ENCODE measurements at places on chromosomes 5 and 9.

DNA sequence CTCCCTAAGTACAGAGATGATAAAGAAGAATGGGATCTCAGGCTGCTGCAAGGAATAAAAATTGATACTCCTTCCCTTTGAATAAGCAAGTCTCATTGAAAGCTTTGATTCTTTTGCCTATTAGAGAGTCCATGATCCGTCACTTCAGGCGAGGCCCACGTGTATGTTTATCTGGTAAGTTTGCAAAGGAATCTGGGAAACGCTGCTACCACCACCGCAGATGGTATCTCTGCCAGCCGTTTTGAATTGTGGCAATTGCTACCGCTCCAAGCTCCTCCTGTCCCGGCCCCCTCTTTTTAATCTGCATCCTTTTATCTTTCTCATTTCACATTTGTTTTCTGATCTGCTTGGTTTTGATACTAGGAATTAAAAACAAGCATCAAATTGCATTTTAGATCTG lies 42.9 kb upstream of the GRIA1 start:
- DNase-seq: no peak

DNA sequence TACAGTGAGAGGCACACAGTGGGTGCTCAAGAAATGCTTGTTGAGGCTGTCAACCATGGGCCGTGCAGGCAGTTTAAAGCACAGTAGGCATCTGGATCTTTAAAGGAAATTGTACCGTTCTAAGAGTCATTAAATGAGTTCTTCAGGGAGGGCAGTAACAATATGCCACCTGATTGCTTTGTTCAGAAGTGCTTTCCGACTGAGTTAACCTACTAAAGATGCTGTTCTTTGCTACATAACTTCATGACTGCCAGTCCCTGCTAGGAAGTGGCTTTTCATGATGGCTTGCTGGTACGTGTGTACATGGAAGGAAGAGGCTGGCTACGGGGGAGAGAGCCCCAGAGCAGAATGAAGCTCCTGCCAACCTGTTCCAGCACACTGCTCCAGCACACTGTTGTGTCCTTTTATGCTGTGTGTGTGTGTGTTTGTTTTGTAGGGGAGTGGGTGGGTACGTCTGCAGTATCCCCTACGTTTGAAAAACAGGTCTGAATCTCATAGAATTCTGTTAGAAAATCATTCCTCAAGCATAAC lies 41.9 kb upstream of the PPP2R2B start:
- no peak for DNase-seq

GRCh38 chr9:20178679-20179078 lies 389.8 kb upstream of the SLC24A2 start:
- DNase-seq: no peak

- no peak for DNase-seq
Measured at GRCh38 chr5:77145666-77146065, 58.6 kb upstream of the ZBED3 start.

DNA sequence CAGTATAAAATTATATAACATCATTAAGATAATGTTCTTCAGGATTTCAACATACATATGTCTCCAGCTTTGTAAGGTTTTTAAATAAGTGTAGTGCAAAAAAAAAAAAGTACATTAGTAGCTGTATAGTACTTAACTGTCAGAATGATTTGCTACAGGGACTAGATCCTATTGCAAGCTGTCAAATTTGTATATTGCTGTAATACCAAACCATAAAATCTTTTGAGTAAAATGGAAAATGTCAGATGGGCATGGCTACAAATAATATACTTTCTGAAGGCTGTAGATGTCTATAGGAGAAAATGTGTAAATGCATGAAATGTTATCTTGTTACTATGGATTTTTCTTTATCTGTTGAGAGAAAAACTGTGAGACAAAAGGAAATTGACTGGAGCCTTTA lies 298.5 kb downstream of the KDM4C start:
- no peak for DNase-seq

GRCh38 chr9:129918296-129918950 lies 83.2 kb downstream of the USP20 start:
- DNase-seq: no peak

GRCh38 chr9:38065369-38066075 lies 3.5 kb downstream of the SHB start:
- DNase-seq: no peak

- no peak for DNase-seq
Measured at GRCh38 chr5:88483964-88484672, 215.5 kb upstream of the TMEM161B start.

GRCh38 chr5:149227168-149227826 lies 44.4 kb upstream of the AFAP1L1 start:
- DNase-seq: no peak

DNA sequence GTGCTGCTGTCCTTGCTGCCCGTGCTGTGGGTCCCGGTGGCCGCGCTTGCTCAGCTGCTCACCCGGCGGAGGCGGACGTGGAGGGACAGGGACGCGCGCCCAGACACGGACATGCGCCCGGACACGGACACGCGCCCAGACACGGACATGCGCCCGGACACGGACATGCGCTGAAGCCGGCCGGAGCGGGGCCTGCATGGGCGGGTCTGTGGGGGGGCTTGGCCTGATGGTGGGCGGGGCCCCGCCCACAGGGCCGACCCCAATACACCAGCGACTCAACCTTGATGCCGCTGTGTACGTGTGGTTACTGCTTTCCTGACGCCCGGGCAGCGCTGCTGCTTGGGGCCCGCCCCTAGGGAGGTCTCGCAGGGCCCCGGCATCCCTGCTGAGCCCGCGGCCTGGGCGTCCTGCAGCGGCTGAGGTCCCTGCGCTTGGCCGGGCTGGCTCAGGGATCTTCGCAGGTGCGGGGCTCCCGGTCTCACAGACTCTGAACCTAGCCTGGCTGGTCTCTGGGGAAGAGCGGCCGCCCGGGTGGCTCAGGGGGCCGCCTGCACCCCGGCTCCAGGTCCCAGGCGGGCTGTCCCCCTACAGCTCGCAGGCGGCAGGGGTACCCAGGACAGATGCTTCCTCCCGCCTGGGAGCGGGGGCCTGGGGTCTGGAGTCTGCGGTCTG lies 20.9 kb downstream of the SLC6A18 start:
- no peak for DNase-seq

GRCh38 chr9:127233550-127233949 lies 31.0 kb upstream of the GARNL3 start:
- no peak for DNase-seq

DNA sequence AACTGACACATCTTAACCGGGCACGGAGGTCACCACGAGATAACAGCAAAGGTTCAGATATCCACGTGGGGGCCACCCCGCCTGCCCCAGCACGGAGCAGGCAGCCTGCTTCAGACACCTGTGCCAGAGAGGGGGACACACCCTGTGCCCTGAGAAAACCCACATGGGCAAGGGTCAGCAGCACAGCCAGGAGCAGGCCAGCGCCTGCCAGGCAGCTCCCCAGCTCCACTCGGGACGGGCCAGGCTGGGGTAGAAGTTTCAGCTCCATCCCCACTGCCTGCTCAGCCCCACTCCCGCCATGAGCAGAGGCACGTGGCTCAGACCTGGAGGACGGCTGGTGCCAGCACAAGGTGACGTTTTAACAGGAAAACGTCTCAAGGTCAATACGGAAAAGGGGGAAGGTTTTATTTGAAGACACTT lies 22.2 kb downstream of the SLC12A7 start:
- DNase-seq: no peak

- DNase-seq: peak; percentile 36
Measured at GRCh38 chr5:43555895-43556606, 826 bp downstream of the PAIP1 start.

GRCh38 chr9:117772960-117773359 lies 68.8 kb downstream of the TLR4 start:
- no peak for DNase-seq

- DNase-seq: peak; percentile 12
Measured at GRCh38 chr5:55062039-55062779, 38.2 kb downstream of the GZMK start.

DNA sequence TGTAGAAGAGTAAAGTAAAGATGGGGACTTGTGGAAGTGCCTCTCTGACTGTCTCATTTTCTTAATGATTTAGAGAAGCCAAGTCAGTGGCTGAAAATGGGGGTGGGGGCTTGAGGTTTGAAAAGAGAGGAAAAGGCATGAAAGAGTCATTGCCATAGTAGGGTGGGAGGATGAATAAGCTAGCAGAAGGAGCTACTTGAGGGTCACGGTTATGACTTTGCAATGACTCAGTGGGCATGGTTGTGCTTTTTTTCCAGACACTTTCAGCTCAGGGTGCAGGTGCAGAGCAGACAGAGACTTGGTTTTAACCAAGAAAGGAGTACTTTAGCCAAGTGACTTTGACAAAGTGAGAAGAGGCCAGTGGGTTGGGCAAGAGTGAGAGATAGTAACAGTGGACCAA lies 117.8 kb downstream of the PTTG1 start:
- DNase-seq: no peak

DNA sequence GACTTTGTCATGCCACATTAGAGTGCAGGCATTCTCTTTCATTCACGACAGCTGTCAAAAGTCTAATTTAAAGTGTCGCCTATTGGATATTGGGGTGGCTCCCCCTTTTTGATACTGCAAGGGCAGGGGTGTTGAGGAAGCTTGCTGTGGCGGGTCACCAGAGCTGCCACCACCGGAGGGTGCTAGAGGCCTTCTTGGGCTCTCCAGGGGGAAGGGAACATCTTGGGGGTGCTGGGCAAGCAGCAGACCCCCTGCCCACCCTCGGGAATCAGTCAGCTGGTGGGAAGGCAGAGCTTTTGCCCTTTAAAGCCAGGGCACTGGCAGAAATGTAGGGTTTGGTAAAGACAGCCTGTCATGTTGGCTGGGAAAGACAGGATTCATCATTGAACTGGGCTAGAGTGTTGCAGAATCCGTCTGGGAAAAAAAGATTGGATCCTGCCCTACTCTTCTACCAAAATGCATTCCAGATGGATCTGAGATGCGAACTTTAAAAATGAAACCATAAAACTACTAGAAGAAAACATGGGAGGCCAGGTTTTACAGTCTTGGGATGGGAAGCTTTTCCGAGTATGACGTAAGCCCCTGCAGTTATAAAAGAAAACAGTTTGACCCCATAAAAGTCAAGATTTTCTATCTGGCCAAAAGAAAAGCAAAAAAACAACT lies 22.3 kb downstream of the COL5A1 start:
- no peak for DNase-seq

DNA sequence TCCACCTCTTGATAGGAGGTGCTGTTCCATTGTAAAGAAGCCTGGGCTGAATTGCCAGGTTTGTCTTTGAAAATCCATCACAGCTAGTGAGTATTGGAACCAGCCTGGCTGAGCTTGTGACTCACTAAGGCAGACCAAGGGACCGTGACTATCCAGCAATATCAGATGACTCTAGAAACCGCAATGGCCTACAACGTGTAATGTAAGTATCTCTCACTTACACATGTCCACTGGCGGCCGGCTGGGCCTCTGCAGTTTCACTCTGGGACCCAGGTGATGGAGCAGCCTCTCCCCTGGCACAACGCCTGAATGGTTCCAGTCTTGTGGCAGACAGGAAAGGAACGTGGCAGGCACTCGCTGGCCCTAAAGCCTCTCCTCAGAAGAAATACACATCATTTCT lies 3.1 kb upstream of the HRH2 start:
- no peak for DNase-seq

- no peak for DNase-seq
Measured at GRCh38 chr9:86459191-86459590, 105.0 kb upstream of the TUT7 start.

GRCh38 chr9:127561491-127562278 lies 50.4 kb upstream of the STXBP1 start:
- no peak for DNase-seq

GRCh38 chr5:122458278-122458872 lies 146.3 kb downstream of the SNCAIP start:
- no peak for DNase-seq

- no peak for DNase-seq
Measured at GRCh38 chr9:34338665-34339385, 9.5 kb downstream of the NUDT2 start.

- no peak for DNase-seq
Measured at GRCh38 chr5:59583810-59584562, 309.5 kb downstream of the PDE4D start.

GRCh38 chr5:32434221-32434620 lies 10.3 kb downstream of the ZFR start:
- DNase-seq: no peak

DNA sequence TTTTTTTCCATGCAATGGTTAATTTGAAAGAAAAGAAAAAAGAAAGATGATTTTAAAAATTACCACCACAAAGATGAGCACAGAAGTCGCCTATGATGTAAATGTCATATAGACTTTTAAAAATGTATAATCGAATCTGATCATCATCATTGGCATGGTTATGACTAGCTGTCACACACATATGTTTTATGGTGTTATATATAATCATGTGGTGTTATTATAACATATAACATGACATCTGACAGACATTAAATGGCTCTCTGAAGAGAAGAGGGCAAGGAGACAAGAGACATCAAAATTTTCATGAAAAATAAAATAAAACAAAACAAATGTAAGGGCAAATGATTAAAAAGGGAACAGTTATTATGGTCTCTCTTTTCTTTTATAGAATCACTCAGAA lies 217.5 kb downstream of the TMEM161B start:
- DNase-seq: no peak

GRCh38 chr9:18756712-18757125 lies 276.3 kb downstream of the SAXO1 start:
- DNase-seq: no peak

DNA sequence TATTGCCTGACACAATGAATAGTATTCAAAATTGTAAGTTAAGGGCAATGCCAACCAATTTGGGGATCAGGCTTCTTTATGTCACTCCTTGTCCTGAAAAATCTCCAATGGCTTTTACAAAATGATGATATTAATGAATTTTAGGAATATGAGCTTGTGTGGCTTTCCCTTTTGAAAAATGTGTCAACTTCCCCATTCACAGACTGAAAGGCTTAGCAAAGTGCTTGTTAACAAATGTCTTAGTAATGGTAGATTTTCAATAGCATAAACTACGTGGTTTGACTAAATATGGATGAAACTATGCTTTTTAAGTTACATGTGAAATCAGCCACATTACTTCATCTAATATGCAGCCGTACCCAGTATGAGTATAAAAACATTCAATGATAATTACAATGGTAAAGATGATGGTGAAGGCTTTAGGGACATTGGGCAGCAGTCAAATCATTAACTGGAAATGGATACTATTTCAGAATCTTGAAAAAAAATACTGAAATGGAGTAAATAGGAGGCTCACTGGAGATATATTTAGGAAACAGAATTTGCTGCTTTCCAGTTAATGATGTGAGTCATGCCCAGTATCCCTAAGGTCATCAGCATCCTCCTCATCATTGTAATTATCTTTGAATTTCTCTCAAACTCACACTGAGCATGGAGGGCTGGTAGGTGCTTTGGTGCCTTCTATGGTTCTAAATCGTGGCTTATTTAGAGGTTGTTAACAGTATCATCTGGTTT lies 113.3 kb upstream of the ZNF608 start:
- DNase-seq: no peak

DNA sequence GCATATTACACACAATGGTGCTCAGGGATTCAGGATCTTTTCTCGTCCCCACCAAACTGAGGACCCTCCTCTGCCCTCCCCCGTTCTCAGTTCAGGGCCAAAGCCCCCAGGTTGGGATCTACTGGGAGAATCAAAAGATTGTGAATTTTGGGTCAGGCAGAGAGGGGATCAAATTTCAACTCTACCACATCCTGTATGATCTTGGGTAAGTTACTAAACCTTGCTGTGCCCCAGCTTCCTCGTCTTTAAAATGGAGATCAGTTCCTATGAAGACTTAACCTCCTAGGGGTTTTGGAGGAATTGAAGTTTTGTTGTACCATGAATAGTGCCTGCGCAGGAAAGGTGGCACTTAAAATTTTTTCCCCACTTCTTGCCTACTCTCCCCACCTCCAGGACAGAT lies 62.4 kb downstream of the RAI14 start:
- DNase-seq: no peak

- DNase-seq: peak; percentile 39
Measured at GRCh38 chr5:157575381-157576020, at the start of gene ADAM19. ADAM19 (minus strand) TSS chr5:157575775; CDS start chr5:157575696, 79 bp downstream.
